ENCODE measurements at places on chromosomes 7 and 10.
A peak's percentile ranks its signal among the peaks of the same experiment; 100 is the strongest.

DNA sequence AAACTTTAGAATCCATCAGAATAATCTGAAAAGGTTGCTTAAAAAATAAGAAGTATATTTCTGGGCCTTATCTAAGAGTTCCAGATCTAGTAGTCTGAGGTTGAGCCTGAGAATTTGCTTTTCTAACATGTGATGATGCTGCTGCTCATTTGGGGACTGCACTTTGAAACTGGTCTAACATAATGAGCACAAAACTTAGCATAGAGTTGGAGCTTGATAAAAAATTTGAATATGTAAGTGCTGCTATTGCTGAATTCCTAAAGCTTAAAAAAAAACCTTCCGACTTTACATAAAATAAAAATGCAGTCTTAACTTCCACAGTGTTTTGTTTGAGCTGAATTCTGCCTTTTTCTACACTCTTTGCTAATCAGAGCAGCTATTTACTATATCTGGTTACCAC is 48.8 kb downstream of the GLCCI1 start:
- DNase-seq, result no peak

DNA sequence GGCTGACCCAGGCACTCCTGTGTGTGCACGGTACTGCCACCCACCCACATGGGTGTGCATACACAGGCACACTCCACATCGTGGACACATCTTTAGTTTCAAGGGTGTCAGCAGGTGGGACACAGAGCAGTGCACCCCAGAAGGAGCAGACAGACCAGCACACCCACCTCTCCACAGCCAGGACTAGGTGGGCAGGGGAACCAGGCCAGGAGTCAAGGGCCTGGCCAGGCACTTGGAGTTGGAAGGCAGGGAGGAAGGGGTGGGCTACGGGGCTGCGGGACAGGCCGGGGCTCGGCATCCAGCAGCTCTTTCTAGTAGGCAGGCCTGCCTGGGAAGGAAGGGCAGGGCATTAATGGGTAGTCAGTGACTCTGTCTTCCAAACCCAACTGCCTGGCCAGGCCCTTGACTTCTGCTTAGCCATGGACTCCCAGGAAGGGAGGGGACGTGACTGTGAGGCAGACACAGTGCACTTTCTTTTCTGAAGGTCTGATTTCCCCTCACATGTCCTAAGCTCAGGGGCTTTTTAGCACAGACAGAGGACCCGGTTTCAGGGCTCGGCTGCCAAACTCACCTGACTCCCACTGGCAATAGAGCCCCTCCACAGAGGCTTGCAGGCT is 14.6 kb downstream of the RASGEF1A start:
- DNase-seq, result no peak

DNA sequence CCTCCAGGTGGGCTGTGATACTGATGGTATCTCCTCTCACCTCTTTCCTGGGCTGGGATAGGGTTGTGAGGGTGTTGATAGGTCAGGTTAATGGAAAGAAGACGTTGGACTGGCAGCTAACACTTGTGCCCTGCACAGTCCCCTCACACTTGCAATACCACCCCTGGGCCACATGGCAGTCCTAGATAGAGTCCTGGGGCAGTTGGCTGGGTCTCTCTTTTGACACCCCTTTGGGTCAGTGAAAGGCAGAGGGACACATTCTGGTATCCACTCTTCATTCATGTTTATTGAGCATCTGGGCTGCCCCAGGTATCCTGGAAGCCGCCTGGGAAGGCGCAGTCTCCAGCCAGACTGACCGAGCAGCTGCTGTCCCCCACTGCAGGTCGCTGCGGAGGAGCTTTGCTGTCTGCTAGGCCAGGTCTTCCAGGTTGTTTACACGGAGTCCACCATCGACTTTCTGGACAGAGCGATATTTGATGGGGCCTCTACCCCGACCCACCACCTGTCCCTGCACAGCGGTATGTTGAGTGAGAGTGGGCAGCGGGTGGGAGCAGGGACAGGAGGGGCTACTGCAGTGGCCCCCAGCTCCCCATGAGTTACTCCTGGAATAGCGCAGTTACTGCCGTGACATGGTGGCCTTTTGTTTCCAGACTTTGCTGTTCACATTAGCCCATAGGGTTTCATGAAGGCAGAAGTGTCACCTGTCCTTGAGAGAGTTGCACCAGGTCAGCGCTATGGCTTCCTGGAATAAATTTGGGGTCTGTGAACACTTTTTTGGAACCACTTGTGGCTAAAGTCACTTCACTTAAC is 19.1 kb downstream of the NACAD start:
- DNase-seq, result no peak

GRCh38 chr10:77104459-77104980 is 533.1 kb downstream of the KCNMA1 start:
- DNase-seq, result no peak

DNA sequence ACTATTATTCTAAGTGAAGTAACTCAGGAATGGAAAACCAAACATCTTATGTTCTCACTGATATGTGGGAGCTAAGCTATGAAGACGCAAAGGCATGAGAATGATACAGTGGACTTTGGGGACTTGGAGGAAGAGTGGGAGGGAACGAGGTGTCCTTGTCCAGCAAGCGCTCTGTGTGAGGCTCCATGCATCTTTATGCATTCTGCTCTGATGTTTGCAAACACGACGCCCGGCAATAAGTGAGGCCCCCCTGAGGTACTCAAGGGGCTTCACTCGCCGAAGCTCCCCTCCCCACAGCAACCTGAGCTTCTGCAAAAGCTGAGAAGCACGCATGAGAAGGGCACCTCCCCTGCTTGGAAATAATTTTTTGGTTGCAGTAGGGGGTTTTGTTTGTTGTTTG is 103.3 kb downstream of the LHPP start:
- DNase-seq, result no peak

DNA sequence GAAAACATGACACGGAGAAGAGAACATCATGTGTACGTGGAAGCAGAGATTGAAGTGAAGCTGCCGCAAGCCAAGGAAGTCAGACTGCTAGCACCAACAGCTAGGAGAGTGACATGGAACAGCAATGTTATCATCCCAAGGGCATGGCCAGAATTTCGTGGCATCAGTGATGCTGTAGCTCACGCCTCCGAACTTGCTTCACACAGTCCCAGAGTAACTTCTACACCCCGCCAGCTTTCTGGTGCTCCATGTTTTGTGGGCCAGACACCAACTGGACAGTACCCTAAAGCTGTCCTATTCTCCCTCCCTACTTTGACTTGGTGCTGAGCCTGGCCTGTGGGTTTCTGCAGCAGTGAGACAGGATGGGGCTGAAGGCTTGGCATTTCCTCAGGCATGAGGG is 33.0 kb upstream of the EMX2 start:
- DNase-seq, result no peak

- peak; percentile 49 for DNase-seq
Observed at GRCh38 chr7:26278770-26279169, 12.9 kb upstream of the SNX10 start.

DNA sequence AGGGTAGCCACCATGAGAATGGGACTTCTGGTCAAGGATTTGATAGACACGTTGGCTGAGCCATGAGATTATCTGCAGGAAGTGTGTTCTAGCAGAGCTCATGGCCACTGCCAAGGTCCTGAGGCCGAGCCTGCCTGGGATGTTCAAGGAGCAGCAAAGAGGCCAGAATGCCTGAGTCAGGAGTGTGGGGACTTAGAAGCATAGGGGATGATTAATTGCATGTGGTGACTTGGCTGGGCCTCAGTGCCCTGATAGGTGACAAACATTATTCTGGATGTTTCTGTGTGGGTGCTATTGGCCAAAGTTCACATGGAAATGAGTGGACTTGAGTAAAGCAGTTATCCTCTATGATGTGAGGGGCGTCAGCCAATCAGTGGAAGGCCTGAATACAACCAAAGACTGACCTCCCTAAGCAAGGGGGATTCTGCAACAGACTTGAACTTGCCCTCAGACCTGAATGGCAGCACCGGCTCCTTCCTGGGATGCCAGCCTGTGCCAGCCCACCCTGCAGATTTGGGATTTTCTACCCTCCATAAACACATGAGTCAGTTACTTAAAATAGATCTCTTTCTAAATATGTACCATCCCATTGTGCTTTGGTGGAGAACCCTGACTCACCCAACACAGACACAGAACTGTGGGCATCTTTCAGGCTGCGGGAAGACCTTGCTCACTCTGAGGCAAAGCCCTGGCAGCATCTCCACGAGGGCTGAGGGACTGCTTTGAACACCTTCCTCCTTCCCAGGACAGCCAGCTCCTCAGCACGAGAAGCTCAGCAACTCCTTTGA is 363.9 kb upstream of the MGMT start:
- DNase-seq, result no peak

- no peak for DNase-seq
Observed at GRCh38 chr7:50821457-50822008, 38.8 kb upstream of the GRB10 start.

DNA sequence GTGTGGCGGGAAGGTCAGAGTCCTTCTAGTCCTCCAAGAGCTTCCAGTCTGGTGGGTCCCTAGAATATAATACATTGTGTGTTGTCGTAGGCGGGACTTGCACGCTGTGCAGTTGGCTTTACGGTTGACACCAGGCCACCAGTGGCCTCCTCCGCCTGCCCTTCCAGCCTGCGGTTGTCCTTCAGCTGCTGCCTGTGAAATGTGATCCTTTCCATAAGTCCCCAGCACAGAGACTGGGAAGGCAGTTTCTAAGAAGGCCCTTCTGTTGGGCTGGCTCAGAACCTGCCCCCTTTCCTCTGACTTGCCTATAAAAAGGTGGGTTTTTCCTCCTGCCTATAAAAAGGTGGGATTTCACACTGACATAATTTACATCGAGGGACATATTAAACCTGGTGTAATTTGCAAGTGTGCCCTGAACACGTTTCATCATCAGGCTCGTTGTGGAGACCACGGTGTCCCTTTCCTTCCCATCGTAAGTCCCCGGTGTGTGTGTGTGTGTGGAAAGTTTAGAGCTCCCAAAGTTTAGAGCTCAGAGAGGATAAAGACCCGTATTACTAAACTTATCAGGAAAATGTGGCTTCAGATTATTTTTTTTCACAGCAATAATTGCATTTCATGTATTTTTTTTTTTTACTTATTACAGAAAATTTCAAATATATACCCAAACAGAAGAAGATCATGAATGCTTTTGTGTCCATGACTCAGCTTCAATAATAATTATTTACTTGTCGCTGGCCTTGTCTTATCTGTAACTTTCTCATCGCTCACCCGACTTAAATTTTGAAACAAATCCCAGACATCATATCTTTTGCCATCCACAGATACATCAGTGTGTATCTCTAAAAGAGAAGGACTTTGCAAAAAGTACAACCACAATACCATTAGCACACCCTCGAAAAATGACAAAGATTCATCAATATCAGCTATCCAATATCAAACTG is 45.1 kb downstream of the CUX1 start:
- DNase-seq, result no peak

- no peak for DNase-seq
Observed at GRCh38 chr7:31102151-31102972, 50.3 kb downstream of the ADCYAP1R1 start.

GRCh38 chr10:75568450-75569130 is 137.2 kb downstream of the LRMDA start:
- DNase-seq, result no peak

- DNase-seq, result no peak
Observed at GRCh38 chr7:147161405-147161804, 1044.8 kb downstream of the CNTNAP2 start.

- no peak for DNase-seq
Observed at GRCh38 chr7:135143885-135144668, 3.8 kb upstream of the TMEM140 start.

DNA sequence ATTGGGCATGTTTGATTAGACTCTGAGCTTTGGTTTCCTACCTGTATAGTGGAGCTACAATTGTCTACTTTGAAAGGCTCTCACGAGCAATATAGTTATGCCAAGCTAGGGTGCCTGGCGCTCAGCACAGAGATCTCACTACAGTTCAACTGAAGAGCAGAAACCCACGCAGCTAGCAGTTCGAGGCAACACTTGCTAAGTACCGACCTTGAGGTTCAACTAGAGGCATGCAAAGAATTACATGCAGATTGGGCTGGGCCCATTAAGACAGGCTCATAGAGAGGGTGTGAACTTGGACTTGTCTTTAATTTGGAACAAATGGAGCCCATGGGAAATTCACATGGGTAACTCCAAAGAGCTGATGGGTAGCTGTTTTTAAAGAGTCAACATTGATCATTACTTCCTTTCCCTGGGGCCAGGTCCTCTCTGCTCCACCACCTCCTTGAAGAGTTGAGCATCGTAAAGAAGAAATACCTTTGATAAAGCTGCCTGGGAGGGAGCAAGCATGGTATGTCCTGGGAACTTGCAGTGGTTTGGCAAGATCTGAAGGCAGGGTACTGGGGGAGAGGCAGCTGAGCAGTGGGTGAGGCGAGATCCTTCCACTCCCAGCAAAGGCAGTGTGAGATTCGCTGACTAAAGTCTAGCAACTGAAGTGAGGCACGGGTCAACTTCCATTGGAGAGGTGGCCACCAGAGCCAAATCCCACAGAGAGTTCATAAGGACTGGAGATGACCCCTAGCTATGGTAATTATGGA is 25.5 kb upstream of the AFAP1L2 start:
- no peak for DNase-seq

DNA sequence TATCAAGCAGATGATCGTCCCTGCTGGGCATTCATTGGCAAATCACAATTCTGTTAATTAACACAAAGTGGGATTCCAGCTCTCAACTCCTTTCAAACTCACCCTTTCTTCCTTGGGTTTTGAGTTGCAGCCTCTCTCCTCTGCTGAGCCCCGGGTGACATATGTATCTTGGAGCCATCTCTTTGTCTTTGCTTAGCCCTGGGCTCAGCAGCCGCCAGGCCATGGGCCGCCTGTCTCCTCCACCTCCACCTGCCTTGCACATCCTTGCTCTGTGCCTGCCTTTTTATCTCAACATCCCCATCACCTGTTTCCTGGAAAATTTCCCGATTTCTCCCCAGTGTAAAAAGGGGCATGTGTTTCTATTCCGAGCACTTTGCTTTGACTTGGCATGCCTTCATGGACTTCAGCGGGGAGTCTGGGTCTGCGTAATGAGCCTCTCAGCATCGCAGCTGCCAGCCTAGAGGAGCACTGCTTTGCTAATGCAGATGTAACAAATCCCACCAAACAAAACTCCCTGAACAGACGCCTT is 141.3 kb upstream of the AGK start:
- no peak for DNase-seq

GRCh38 chr10:98016772-98017475 is 13.5 kb downstream of the CRTAC1 start:
- DNase-seq, result no peak

DNA sequence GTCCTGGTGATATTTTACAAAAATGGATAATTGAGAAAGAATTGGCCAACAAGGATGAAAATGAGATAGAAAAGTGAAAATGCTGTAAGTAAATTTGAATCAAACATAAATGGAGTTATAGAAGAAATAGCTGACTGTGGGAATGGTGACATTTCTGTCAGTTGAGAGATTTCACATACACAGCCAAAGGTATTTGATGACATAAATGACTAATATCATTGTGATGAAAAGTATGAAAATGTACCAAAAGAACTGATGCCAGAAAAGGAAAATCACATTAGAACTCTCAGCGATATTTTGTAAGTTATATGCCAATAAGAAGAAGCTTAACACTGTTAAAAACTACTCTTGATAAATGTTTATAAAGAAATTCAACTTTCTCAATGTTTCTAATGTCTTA is 54.9 kb downstream of the TFPI2 start:
- DNase-seq, result no peak

- peak; percentile 57 for DNase-seq
Observed at GRCh38 chr7:117127585-117128168, 174.4 kb downstream of the ST7 start.

Measured in CD4-positive, alpha-beta T cell treated with Interleukin-21 for 1 hour (primary cell).